ENCODE measurements at places on chromosomes 16 and 17. TPM values are rescaled to one million over a fixed set of nuclear protein-coding genes. Genes with fewer than 3 reads are reported as not detected.

DNA sequence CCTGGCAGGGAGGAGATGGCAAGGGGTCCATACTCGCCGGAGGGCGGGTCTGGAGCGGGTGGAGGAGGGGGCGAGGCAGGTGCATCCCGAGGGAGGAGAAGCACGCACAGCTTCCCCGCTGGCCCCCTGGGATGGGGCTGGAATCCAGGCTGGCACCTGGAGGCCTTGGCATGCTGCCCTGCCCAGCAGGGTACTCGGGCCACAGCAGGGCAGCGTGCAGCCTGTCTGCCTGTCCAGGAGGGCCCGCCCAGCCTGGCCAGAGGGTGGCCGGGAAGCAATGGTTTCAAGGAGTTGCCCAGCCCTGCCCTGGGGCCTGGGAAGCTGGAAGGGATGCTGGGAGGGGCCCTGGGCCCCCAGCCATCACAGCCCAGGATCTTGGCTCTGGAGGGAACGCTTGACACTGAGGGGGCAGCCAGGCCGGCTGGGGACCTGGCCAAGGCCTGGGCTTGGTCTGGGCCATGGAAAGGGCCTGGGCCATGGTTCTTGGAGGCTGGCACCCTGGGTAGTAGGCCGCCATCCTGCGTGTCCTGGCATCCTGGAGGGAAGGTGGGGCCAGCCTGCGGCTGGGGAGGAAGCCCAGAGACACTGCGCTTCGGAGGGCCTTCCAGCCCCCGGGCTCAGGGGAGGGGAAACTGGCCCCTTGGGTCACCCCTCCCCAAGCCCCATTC, 1.1 kb downstream of the GLIS2 start:
- peak; percentile 57 for DNase-seq

GRCh38 chr16:83723244-83723643, 84.5 kb upstream of the HSBP1 start:
- no peak for DNase-seq

DNA sequence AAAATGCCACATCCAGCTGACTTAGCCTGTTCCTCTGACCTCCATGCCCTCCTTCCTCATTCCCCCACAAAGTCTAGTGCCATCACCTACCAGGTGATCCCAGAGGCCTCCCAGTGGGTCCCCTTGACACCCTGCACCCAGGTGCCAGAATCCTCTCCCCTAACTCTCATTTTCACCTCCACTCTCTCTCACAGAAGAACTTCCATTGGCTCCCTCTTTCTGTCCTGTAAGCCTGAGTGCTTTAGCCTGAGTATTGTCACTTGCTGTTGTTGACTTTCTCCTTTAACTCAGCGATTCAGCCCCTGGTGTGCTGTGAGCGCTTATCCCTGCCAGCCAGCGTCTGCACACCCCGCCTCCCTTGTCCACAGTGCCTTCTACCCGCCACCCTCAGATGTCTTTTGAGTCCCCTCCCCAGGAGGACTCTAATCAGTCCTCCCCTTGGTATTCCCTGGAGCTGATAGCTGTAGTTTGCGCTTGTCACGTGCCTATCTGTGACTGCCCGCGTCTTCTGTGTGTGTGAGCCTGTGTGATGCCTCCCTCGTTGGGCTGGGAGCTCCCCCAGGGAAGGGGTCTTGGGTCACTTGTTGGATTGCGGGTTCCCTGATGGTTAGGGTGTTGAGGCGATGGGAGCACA, 31.9 kb downstream of the ARHGAP23 start:
- no peak for DNase-seq

BCO1 gene
- 0.81 TPM for total RNA-seq

GP1BA gene
- not detected for total RNA-seq

Data from ureter (tissue), 1 donor.